ENCODE measurements at places on chromosomes 5 and 9.

- no peak for DNase-seq
These were observed 1.0 kb downstream of the TLE4 start for GRCh38 chr9:79572608-79573411.

GRCh38 chr9:108468364-108468763 is 387.4 kb downstream of the ACTL7B start:
- DNase-seq, result no peak

DNA sequence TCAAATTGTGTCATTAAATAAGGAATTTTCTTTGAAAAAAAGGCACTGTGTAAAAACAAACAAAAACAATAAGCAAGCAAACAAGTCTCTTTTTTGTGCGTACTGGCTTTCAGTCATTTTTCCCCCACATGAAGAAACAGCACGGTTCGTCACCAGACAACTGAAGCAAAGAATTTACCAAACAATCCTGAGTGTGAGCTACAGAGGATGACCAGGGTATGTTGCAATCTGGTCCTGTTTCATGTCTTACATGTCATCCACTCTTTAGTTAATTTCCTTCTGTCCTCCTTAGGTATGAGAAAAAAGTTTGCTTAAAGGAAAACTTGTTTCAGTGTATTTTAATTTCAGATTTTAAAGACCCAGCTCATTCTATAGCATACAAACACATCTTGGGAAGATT is 1080.7 kb upstream of the NUDT12 start:
- DNase-seq, result no peak

- DNase-seq, result no peak
These were observed 862.2 kb downstream of the DTWD2 start for GRCh38 chr5:118126159-118126558.

DNA sequence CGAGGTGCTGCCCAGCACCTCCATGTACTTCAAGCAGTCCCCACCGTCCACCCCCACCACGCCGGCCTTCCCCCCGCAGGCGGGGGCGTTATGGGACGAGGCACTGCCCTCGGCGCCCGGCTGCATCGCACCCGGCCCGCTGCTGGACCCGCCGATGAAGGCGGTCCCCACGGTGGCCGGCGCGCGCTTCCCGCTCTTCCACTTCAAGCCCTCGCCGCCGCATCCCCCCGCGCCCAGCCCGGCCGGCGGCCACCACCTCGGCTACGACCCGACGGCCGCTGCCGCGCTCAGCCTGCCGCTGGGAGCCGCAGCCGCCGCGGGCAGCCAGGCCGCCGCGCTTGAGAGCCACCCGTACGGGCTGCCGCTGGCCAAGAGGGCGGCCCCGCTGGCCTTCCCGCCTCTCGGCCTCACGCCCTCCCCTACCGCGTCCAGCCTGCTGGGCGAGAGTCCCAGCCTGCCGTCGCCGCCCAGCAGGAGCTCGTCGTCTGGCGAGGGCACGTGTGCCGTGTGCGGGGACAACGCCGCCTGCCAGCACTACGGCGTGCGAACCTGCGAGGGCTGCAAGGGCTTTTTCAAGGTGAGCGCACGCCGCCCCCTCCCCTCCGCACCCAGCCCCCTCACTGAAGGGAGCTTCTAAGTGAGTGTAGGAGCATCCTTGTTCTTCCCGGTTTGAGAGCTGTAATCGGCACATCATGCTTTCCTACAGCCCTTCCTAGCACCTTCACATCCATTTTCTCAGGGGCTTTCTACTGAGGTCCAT is 6.9 kb downstream of the NR4A3 start:
- no peak for DNase-seq

DNA sequence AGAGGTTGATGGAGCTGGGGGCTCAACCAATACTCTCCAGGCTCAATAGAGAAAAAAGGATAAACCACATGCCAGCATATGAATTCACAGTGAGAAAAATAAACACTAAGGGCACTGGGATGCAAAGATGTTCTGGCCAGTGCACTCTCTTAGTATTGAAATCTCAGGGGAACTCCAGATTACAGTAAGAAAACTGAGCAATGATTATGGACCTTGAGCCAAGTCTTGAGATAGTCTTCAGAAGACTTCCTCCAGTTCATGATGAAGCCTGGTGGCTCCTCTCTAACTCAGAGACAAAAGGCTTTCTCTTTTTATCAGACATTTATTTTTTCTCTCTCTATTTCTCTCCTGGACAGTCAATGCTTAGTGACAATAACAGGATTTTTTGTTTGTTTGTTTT is 139.8 kb upstream of the SPEF2 start:
- DNase-seq, result no peak

GRCh38 chr5:113233606-113234005 is 201.2 kb downstream of the TSSK1B start:
- DNase-seq, result no peak

GRCh38 chr9:127519301-127520166 is 68.2 kb downstream of the LRSAM1 start:
- DNase-seq, result peak; percentile 97

- DNase-seq, result peak; percentile 49
These were observed 6.6 kb upstream of the ARSI start for GRCh38 chr5:150309101-150309885.

GRCh38 chr5:99102073-99102697 is 173.4 kb upstream of the CHD1 start:
- no peak for DNase-seq
